HFF-Myc (cell line): ENCODE measurements at places on chromosomes 2 and 18.

GRCh38 chr2:24365051-24365450, 4.7 kb upstream of the ITSN2 start:
- no peak for DNase-seq

GRCh38 chr2:242085941-242086621, 216.6 kb downstream of the RTP5 start:
- no peak for DNase-seq

DNA sequence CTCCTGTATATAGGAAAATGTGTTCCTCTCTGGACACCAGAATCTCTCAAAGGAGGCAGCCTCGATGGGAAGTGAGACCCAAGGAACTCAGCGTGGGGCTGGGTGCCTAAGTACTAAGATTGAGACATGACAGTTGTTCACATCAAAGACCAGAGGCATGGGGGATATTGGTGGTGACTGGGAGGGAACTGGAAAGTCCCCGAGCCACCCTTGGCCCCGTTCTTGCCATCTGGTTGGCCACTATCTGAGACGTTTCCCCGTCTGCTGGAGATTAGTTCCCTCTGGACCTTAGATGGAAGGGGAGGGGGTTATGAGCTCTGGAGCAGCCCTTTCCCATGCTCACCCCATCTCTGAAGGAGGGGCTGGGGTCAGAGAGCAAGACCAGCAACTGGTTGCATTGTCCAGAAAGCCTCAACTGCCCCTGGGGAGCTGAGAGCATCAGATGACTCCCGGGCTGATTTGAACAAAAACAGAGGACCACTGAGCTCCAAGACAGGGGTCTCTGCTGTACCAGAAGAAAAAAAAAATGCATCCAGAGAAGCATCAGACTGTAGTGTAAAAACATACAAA, 11.8 kb downstream of the FBLN7 start:
- no peak for DNase-seq

DNA sequence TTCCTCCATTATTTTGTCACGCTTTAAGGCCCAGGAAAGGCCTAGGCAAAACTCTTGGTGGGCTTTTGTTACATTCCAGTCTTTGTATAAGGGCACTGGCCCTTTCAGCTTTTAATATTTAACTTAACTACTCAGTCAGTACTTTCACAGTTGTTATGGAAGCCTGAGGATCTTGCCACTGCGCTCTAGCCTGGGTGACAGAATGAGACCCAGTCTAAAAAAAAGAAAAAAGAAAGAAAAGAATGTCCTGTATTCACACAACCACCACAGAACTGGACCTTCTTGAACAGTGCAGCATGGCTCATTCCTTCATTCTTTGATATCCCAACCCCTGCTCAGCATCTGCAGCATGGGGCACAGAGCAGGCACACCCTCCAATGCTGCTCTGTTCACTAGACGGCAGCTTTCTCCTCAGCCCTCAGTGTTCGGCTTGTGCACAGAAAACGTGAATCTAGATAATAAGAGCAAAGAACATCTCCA, 93.4 kb upstream of the MSH2 start:
- DNase-seq: no peak

- no peak for DNase-seq
Observed at GRCh38 chr2:147847746-147848391, 3.0 kb downstream of the ACVR2A start.

DNA sequence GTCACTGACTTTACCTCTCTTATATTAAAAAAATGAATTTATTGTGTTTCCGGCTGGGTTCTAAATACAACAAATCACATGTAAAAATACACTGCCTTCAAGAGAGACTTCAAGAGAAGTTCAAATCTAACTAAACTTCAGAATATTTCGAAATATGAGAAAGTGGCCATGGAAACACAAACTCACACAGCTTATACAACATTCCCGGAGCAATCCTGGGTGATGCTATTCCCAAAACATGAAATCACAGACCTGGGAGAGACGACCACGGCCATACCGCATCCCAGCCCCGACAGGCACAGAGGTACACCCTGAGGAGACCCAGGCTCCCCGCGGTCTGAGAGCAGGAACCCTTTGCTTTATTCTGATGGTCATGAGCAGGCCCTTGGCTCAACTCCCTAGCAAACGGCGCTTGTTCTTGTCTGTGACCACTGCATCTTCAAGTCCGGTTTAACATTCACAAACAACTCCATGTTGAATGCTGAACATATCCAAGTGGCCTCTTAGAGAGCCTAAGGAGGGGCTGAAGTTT, 185.4 kb upstream of the REV1 start:
- no peak for DNase-seq

GRCh38 chr2:144356402-144356801, 163.5 kb downstream of the ZEB2 start:
- DNase-seq: no peak
